Stimulated activated CD4-positive, alpha-beta T cell treated with anti-CD3 and anti-CD28 coated beads, Interleukin-12 subunit alpha, Interleukin-12 subunit beta, amount 100 ng/mL, for 24 hours (primary cell): ENCODE measurements at places on chromosomes 3 and 15.

- no peak for DNase-seq
Observed at GRCh38 chr15:34132881-34133280, 31.0 kb downstream of the PGBD4 start.

GRCh38 chr3:105904251-105904650 is 35.4 kb upstream of the CBLB start:
- no peak for DNase-seq

- no peak for DNase-seq
Observed at GRCh38 chr3:194257916-194258668, 93.0 kb downstream of the CPN2 start.

DNA sequence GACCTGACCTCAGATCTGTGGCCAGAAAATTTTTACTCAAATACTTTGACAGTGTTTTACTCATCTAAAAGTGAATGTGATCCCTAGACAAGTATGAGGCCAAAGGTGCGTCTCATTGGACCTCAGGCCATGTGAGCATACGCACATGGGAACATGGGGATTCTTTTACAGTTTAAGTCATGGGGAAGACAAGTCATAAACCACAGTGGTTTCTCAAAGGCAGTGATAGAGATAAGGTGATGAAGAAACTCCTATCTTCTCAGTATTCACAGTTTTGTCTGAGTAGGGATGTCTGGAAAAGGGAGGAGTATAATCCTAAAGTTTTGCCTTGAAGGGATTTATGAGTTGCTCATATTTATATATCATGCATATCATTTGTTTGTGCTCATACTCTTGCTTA is 173.8 kb downstream of the FNDC3B start:
- no peak for DNase-seq

DNA sequence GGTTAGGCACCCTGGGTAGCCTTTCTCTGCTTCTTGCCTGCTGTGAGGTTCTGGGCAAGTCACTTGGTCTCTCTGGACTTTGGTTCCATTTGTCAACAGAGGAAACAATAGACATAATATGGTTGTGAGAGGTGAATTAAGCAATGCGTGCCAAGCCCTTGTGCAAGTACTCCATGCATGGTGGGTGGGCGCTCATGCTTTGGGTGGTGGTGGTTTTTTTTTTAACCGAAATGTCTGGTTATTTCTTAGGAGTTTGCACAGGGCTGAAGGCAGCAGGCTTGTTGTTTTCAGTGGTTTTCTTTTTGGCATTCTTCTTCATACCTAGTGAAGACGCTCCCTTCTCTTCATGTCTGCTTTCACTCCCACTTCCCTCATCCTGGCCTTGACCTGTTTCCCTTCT is 84.2 kb upstream of the LRTM1 start:
- no peak for DNase-seq

DNA sequence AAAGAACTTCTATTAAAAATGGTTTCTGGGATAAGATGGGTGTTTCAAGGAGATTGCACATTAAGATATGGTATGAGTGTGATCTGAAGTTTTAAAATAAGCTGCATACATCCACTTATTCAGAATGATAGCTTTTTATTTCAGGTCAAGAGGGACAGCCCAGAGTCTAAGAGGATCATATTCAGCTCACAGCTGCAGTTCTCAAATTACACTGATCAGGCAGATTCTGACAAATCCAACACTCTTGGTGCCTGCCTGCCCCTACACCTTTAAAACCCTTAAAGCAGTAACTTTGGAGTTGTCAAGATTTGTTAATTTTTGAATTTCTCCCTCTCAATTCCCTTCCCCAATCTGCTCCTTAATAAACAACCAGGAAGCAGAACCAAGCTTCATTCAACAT is 9.1 kb upstream of the TMEM87A start:
- DNase-seq, result no peak

DNA sequence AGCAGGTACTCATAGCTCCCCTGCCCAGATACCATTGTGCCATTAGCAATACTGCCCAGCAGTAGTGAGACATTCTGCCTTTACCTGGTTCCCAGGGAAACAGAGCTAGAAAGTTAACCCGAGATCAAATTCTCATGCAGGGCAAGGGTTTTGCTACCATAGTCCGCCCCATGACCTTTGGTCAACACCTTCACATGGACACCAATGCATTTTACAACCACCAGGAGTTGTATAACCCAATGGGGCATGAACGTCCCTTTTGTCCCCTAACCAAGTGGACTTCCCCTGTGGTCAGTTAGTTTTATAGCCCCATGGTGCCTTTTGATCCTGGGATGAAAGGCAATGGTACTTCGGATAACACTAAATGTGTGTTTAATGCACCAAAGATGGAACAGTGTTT is 151.7 kb upstream of the IQSEC1 start:
- DNase-seq, result no peak

- DNase-seq, result no peak
Observed at GRCh38 chr15:93223803-93224202, 134.8 kb upstream of the RGMA start.

DNA sequence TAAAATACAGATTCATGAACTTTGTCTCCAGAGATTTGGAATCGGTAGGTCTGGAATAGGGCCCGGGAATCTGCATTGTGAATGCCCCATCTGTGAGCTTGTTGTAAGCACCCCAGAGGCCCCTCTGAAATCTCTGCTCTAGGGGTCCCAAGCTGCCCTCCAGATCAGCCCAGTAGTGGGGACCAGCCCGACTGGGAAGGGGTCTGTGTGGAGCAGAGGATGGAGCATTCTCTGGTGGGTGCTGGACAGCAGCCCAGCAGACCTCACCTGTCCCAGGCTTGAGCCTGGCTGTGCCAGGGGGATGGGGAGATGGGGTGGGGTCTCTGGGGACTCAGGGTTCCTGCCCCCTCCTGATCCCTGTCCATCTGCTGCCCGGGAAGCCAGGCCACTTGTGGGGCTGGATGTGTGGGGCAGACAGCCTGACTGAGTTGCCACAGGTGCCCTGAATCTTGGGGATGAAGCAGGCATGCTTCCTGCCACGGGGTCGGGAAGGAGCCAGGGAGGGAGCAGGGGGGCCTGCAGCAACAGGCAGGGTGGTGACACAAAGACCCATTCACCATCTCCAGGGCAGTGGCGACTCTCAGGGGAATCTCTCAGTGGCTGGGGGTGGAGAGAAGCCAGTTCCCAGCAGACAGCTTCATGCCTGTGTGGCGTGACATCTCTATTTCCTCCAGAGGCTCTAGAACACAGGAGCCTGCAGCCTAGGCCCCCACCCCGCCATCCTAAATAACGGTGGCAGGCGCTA is 99.3 kb downstream of the WNT7A start:
- DNase-seq, result no peak

- no peak for DNase-seq
Observed at GRCh38 chr3:14481646-14482036, 58.5 kb downstream of the GRIP2 start.

- no peak for DNase-seq
Observed at GRCh38 chr3:184459355-184459754, 79.5 kb downstream of the CHRD start.

GRCh38 chr15:101269479-101270223 is 7.6 kb downstream of the SELENOS start:
- DNase-seq, result no peak

DNA sequence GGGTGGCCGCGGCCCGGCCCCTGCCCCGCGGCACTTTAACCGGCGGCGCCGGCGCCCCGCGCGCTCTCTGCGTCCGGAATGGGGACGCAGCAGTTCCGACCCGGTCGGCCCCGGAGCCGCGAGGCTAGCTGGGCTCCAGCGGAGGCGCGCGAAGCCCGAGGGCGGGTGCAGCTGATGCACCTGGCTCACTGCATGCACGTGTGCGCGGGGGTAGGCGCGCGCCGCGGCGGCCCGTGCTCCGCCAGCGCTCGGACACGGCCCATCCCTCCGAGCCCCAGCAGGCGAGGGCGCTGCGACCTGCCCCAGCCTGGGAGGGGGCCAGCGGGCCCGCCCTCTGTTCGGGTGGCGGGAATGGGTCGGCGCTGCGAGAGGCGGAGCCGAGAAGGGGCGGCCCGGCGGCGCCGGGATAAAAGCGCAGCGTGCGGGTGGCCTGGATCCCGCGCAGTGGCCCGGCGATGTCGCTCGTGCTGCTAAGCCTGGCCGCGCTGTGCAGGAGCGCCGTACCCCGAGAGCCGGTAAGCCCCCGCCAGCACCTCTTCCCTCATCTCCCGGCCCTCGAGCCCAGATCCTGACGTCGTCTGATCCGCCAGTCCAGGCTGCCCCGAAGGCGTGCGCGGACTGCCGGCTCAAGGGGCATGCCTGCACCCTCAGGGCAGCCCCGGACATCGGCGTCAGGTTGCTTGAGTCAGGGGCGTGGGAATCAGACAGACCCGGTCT is at the start of the genes CHDH and IL17RB:
Gene CHDH (minus strand): TSS at position 286 of the 717 bp plus-strand sequence. CDS start 22,411 bp downstream, outside the sequence.
Gene IL17RB (plus strand): TSS at position 435 of the 717 bp plus-strand sequence. CDS start 21 bp downstream, at position 456.
- no peak for DNase-seq

DNA sequence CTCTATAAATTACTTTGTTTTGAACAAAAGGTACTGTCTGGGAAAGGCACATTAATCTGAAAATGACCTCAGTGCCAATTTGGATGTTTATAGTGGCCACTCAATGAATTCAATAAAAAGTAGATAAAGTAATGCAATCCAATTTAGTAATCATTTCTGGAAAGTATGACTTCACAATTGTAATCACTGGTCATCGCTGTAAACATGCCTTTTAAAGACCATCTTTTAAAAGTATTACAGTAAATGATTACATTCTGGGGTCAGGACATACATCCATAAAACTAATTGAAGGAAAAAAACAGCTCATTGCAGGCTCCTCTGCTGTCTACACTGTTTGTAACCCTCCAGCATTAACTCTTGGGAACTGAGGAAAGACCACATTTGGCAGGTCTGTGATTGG is 43.2 kb downstream of the HRH1 start:
- no peak for DNase-seq

DNA sequence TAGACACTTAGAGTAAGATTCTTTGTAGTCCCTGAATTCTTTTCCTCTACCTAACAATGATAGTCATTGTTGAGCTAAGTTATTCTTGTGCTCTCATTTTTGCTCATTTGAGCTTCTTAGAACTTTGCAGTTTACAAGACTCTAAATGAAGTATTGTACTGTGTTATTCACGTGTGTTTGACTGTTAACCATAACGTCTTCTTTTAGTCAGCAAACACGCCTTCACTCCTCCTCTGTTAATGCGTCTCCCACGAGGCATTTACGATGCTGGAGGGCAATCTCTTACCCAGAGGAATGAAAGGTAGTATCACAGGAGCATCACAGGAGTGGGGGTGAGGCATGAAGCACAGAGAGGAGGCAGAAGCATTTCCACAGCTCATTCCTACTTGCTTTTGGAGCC is 14.8 kb upstream of the P2RY14 start:
- DNase-seq, result no peak

GRCh38 chr3:28008235-28008634 is 233.2 kb upstream of the CMC1 start:
- DNase-seq, result no peak

DNA sequence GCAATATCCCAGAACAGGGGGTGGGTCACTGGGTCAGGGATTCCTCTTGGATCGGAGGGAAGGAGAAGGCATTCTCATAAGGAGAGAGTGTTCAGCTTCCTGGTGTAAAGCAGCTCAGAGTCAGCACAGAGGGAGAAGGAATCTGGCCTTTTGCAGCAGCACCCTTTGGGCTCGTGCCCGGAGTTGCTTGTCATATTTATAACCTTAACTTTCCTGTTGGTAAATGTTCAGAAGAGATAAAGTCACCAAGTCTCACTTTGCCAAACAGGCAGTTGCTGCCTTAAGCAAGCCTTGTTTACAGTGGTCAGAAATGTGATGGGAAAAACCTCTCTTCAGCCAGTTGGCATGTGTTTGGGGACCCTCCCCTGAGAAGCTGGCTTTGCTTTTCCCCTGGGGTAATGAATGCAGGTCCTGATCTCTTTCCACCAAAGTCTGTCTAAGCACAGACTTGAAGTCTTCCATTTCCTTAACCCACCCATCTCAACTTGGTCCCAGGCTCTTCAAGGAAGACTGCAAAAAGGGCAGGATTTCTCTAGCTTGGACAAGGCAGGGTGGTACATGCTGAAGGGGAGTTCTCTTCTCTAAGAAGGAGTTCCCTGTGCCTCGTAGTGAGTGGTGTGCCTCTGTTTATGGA is 206.9 kb upstream of the BHLHE40 start:
- no peak for DNase-seq

GRCh38 chr3:185424435-185424834 is 61.5 kb downstream of the MAP3K13 start:
- DNase-seq, result no peak

DNA sequence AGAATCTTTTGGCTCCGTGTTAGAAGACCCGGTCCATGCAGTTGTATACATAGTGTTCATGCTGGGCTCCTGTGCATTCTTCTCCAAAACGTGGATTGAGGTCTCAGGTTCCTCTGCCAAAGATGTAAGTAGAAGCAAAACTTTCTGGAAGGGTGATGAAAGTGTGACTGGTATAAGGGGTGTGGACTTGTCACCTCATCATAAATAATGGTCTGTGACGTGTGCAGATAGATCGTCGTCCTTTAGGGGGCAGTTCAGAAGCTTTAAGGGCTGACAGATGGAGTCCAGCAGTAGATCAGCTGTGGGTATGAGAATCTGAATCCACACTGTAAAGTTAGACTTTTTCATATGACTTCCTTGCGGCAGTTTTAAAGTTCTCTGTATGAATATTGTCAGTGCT is 15.3 kb downstream of the SEC61A1 start:
- no peak for DNase-seq

DNA sequence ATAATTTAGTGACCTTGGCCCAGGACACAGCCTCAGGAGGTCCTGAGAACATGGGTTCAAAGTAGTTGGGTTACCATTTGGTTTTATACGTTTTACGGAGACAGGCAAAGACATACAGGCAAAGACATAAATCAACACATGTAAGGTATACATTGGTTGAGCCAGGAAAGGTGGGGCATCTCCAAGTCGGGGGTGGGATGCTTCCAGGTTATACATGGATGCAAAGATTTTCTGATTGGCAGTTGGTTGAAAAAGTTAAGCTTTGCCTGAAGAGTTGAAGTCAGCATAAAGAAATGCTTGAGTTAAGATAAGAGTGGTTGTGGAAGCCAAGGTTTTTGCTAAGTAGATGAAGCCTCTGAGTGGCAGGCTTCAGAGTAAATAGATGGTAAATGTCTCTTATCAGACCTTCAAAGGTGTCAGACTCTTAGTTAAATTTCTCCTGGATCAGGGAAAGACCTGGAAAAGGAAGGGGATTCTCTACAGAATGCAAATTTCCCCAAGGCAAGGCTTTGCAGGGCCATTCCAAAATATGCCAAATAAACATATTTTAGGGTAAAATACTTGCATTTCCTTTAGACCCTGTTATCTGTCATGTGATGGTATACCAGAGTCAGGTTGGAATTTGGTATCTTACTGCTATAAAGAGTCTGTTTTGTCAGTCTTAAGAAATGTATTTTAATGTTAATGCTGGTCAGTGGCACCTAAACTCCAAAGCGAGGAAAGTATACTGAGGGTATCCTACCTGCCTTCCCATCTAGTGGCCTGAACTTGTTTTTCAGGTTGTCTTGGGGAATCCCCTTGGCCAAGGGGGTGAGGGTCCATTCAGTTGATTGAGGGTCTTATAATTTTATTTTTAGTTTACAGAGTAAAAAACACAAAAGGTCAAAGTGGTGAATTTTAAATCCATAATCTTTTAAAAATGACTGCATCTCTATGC is 8.2 kb upstream of the PDHB start:
- DNase-seq, result no peak

DNA sequence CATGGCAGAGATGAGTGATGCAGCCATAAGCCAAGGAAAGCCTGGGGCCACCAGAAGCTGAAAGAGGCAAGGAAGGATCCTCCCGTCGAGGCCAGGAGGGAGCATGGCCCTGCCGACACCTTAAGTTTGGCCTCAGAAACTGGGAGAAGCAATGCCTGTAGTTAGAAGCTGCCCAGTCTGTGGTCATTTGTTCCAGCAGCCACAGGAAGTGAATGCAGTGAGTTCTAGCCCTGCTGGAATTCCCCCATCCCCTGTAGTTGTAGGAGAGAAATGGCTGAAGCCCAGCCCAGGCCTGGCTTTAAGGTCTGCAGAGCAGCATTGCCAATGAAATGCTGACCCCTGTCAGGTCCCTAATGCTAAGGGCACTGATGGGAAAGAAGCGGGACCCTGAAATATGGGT is 12.2 kb upstream of the CHSY1 start:
- no peak for DNase-seq
